ENCODE measurements at places on chromosomes 7 and 10.

DNA sequence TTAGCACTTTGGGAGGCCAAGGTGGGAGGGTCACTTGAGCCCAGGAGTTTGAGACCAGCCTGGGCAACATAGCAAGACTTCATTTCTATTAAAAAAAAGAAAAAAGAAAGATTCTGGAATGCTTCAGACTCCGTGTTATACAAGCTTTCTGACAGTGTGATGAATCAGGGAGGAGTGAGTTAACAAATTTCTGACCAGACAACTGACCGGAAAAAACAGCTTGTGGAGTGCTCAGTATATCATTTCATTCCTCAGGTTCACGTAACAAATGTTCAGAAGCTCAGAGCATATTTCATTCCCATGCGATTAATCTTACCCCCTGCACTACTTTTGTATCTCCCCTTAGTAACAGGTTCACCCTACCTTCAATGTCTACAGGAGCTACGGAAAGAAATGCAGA, 28.6 kb upstream of the TNPO3 start:
- no peak for DNase-seq

- no peak for DNase-seq
These were observed 41.9 kb upstream of the OGDHL start for GRCh38 chr10:49803988-49804387.

- no peak for DNase-seq
These were observed 169.8 kb upstream of the GPR26 start for GRCh38 chr10:123496375-123496774.

DNA sequence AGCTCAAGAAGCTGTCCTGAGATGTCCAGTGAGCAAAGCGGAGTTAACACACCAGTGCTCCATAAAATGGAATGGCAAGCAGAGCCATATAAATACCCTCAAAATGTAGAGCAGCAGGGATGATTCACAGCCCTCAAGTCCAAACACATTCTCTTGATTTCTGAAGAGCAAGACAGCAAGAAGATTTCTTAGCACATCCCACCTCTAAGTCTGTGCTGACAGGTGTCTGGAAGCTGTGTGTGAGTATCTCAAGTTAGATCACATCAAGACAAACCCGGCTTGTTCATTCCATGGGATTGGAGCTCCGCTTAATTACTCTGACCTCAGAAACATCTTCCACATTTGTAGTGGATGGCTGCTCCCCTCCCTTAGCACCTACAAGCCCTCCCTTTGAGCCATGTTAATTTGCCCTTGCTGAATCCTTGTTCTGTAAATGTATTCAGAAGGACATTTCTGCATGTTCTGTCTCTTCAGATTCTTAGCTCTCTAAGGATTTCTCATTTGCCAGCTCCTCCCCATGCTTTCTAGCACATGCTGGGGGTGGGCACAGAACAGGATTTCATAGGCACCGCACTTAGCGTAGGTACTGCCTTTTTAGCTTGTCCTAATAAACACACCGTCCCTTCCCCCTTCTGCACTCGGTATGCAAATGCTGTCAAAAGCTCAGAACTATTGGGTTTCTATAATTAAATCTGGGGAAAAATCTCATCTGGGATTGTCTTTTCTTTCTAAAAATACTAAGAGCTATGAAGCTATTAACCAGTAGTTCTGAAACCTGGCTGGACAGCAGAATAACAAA, 112.7 kb downstream of the CPXM2 start:
- no peak for DNase-seq

DNA sequence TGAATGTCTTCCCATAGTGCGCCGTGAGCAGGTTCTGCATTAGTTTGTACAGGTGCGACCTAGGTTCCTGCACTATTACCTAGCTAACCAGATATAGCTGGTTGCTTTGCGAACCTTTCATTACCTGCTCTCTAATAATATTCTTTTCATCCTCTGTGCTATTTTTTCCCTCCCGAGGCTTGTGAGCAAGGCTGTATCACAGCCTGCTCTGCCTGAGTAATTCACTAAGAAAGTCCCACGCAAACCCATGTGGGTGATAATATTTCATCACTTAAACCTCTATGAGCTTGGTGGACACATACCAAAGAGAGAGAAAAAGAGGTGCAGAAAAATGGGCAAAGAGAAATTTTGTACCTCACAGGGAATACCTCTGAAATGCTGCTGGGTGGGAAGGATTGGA, 8.4 kb downstream of the INHBA start:
- no peak for DNase-seq

- no peak for DNase-seq
These were observed 135.1 kb downstream of the TAX1BP1 start for GRCh38 chr7:27875061-27875460.
